ENCODE measurements at places on chromosomes 11 and 22.

- DNase-seq, result no peak
Measured at GRCh38 chr22:39917197-39917643, 16.3 kb downstream of the GRAP2 start.

GRCh38 chr11:77630157-77630710 lies 7.4 kb downstream of the CLNS1A start:
- DNase-seq, result no peak

DNA sequence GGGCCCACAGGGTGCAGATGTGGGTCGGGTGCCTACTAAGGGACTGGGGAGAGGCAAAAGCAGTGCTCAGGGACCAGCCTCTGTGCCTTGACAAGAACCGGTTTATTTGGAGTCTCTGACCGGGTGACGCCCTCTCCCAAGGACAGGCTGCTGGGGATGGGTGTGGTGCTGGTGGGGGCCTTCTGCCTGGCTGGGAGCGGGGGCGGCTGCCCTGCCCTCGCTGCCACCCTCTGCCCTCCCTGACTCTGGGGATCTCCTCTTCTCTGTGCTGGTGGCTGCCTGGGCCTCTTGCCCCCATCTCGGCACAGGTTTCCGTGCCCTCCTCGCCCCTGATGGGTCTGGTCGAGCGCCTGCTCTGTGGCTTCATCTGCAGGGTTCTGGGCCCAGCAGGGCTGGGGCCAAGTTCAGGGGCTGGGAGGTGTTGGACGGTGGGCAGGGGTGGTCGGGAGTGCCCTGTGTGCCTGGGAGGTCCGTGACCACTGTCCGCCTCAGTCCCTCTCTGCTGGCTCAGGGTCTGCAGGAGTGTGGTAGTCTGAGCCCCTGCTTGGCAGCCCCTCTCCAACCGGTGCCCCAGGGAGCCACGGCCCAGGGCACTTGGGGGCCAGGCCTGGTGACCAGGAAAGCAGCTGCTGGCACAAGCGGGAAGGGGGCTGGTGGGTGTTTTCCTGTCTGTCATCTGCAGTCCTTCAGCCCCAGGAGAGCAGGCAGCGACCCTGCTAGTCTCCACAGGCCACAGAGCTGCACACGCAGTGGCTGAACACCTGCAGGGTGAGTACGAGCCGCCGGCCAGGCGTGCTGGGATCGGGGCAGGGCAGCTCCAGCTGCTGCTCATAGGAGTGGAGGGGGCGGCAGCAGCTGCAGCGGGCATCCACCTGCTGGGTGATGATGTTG lies 23.5 kb downstream of the MUC6 start:
- DNase-seq, result no peak

DNA sequence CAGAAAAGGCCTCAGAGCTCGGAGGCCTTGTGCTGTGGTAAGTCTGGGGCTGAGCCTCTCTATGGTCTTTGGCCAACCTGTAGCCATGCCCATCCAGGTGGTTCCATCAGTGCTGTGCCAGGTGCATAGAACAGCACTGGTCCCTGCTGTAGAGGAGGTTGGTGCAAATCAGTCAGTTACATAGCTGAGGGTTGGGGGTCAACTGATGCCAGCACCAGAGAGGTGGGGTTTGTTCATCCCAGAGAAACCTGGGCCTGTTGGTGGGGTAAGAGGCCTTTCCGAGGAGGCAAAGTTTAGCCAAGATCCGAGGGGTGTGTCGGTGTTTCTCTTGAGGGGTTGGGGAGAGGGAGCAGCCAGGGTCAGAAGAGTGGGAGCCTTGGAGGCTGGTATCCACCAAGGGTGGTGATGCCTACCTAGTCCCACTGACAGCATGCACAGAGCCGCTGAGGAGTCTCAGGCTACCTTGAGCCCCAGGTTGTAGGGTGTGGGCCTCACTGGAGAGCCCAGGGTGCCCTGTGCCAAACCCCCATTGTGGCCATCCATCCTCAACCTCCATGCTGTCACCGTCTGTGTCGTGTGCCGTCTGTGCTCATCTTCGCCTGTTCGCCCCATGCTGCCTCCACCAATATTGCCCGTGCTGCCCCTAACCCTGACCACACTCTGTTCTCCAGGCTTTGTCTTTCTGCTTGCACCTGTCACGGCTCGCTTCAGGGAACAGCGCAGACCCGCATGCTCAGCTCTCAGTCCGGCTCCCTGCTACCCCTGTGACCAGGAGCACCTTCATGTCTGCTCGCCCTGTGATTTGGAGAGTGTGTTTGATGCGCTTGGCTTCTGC lies 78.7 kb upstream of the SUSD2 start:
- no peak for DNase-seq

- DNase-seq, result peak; percentile 10
Measured at GRCh38 chr11:78564490-78565467, 9.9 kb downstream of the NARS2 start.

GRCh38 chr11:128409476-128409875 lies 177.9 kb downstream of the ETS1 start:
- DNase-seq, result no peak

- DNase-seq, result no peak
Measured at GRCh38 chr11:8271106-8271886, 7.6 kb upstream of the LMO1 start.

- no peak for DNase-seq
Measured at GRCh38 chr11:64395545-64396078, 36.6 kb downstream of the RPS6KA4 start.

- DNase-seq, result no peak
Measured at GRCh38 chr11:32891657-32892354, 805 bp upstream of the QSER1 start.

GRCh38 chr22:27219036-27219435 lies 561.6 kb downstream of the MIAT start:
- no peak for DNase-seq

DNA sequence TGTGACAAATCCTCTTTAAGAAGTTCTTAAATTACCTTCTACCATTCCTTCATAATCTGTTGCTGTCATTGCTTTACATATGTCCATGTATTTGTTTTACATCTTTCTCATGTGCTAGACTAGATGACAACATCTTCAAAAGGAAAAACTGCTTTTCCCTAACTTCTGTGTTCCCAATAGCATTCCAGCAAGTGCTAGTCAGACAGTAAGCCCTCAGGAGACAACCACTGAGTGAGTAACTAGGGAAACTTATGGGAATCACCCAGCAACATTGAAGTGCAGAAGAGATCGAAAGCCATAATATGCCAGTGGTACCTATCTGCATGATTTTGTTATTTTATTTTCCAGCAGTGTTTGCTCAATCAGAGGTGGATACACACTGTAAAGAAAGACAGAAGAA lies 889.7 kb upstream of the API5 start:
- DNase-seq, result no peak

DNA sequence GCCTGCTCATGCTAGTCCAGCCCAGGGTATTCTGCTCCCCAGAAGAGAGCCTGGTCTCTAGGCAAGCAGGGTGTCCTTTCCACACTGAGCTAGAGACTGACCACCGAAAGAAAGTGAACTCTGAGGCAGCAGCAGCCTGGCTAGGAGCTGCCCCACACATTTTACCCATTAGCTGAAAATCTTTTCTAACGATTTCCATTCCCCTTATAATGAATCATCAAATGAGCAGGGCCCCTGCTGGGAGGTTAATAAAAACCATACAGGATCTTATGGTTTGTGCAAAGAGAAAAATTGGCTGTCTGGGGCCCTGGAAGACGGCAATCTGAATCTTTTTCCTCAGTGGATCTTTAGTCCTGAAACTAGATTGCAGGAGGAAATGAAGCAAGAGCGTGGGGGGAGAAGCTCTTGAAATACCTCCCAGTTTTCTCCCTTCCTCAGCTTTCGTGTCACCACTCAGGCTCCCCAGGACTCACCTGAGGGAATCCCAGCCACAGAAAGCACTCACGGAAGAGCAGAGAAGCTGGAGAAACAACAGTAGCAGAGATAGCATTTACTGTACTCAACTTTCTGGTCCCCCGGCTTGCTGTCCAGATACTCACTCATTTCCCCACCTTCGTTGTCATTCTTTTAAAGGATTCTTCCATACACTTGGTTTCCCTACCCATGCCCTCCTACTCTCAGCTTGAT lies 74.7 kb upstream of the CD44 start:
- DNase-seq, result no peak

GRCh38 chr11:129612447-129612961 lies 203.1 kb upstream of the TMEM45B start:
- no peak for DNase-seq

- DNase-seq, result no peak
Measured at GRCh38 chr11:110455718-110456117, 26.0 kb downstream of the FDX1 start.

- DNase-seq, result no peak
Measured at GRCh38 chr22:48464246-48464645, 1363.4 kb downstream of the BRD1 start.

- no peak for DNase-seq
Measured at GRCh38 chr22:43853328-43853931, 8.9 kb downstream of the SULT4A1 start.

- no peak for DNase-seq
Measured at GRCh38 chr11:93392867-93393266, 62.3 kb downstream of the DEUP1 start.

- DNase-seq, result no peak
Measured at GRCh38 chr11:102878595-102878994, 3.8 kb upstream of the MMP12 start.

- no peak for DNase-seq
Measured at GRCh38 chr11:47552056-47552565, 821 bp downstream of the CELF1 start.

GRCh38 chr11:3004481-3004880 lies 12.4 kb upstream of the NAP1L4 start:
- DNase-seq, result no peak

GRCh38 chr11:16337421-16338213 lies 18.7 kb downstream of the SOX6 start:
- no peak for DNase-seq

DNA sequence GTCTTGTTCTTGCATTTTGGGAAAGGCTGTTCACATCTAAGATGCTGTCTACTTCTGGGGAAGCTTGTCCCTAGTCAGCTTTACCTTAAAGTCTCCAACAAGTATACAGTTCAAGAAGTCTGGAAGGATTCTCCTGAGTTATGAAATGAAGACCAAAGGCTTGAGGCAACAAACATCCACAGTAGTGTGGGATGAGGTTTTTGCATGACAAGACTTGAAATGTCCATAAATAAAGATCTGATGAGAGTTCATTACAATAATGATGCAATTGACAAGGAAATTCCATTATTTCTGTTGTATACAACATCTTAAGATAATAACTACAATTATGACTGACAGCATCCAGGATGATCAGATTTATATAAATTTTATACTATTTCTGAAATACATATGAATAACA lies 21.3 kb upstream of the KDM4E start:
- DNase-seq, result no peak

GRCh38 chr11:86370922-86371594 lies 3.6 kb upstream of the CCDC81 start:
- DNase-seq, result no peak

GRCh38 chr11:35487532-35488078 lies 37.8 kb downstream of the PAMR1 start:
- DNase-seq, result no peak

DNA sequence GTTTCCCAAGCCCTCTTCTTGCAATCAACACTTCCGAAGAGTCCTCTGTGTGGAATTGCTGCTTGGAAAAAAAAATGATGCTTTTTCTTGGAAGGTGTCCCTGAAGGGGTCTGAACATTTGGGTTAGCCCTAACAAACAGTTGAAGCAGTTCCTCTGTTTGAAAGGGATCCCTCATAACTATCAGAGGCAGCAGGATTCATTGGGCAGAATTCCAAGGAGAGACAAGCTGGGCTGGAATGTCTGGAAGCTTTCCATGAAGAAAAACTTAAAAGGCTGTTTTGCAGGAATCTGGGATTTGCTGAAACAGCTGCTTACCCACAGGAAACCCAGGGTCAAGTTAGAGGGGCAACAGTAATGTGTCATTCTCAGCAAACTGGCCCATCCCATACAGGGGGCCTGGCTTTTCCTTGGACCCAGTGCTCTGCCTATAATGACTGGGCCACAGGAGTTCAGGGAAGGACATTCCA lies 3.1 kb downstream of the CSNK2A3 start:
- DNase-seq, result no peak

GRCh38 chr11:44408711-44409470 lies 99.0 kb upstream of the ALX4 start:
- no peak for DNase-seq

- DNase-seq, result no peak
Measured at GRCh38 chr22:38866399-38867123, 5.5 kb downstream of the CBX6 start.

DNA sequence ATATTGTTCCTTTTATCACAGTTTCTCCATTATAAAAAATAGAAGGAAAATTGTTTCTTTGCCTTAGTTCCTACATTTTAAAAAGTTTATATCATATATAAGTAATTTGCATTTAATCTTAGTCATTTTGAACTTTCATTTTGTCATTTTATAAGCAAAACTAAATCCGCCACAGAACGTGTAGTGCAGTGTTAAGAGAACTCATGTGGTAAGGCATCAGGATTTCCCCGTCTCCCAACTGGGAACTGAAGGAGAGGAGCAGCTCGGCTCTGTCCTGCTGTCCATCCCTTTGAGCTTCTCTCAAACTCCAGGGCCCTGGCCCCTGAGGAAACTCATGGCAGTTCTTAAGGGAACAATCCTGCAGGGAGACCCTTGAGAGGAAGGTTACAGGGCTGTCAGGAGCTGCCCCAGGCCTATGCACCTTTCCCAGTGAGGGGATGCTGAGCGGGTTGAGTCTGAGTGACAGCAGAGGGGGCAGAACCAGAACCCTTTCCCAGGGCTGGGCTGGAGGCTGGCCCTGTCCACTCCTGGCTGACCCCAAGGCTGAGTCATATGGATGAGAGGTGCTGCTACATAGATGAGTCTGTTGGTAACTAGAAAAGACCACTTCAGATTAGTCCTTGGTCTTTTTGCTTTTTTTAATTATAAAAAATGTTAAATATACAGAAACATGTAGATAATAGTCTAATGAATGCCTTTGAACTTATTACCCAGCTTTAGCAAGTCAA lies 333.1 kb downstream of the TBC1D22A start:
- no peak for DNase-seq

DNA sequence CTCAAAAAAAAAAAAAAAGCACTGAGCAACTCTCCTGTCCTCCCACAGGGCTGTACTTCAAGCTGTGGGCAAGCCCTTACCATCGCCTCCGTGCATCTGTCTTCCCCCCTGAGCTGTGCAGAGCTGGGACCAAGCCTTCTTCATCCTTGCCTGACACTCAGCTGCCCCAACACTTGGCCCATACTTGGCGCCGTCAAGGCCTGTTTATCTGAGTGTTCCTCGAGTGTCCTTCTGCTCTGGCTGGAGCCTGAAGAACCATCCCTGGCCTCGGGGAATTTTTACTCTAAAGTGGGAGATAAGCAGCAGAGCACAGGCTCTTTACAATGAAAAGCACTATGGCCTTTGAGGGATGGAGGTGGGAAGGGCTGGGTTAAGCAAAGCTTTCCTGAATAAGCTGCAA lies 1.6 kb upstream of the TIRAP start:
- no peak for DNase-seq

DNA sequence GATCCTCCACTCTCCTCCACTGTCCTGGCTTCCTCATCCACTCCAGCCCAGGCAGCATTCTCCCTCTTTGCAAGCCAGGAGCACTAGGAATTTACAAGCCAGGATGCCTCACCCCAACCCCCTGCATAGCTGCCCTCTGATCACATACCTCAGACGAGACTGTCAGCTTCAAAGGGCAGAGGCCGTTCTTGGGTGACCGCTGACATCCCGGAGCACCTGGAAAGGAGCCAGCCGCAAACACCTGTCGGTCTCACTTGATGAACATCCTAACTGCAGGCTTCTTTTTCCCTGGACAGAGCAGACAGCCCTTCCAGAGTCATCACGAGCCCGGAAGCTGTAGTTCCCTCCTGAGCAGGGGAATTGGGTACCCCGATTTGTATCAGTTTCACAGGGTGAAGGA lies 451.3 kb upstream of the B3GAT1 start:
- DNase-seq, result no peak
